ENCODE measurements at places on chromosomes 4 and X.

DNA sequence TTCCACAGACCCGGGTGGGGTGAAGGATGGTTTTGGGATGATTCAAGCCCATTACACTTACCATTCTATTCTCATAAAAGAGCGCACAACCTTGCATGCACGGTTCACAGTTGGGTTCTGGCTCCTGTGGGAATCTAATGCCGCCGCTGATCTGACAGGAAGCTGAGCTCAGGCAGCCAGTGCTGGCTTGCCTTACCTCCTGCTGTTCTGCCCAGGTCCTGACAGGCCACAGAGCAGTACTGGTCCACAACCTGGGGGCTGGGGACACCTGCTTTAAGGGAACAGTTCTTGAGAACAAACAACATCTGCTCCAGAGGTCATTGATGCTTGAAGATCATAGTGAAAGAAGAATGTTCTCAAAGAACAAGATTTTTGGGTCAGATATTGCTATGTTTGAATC lies 8.0 kb upstream of the HS3ST1 start:
- no peak for DNase-seq

GRCh38 chrX:10722851-10723250 lies 102.5 kb upstream of the MID1 start:
- no peak for DNase-seq

- no peak for DNase-seq
These were observed 129.6 kb downstream of the IL1RAPL2 start for GRCh38 chrX:104695593-104695992.

DNA sequence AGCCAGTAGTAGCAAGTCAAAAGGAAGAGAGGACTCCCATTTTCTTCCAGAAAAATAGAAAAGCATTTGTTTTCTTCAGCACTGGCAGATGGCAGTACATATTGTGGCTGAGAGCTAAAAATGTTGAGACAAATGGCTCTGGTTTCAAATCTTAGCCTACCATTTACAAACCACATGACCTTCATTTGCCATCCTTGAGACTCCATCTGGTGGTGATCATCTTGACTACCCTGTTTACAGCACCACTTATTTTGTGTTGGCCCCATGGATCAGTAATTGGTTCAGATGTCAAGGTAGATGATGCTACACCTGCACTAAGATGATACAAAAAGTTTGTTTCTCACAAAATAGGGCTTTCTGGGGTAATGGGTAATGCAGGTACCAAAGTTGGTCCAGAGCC lies 951.8 kb upstream of the IGFBP7 start:
- no peak for DNase-seq

GRCh38 chr4:71221510-71222466 lies 117.0 kb upstream of the SLC4A4 start:
- DNase-seq: no peak

- no peak for DNase-seq
These were observed 5.0 kb downstream of the GPR78 start for GRCh38 chr4:8585186-8585585.

GRCh38 chr4:54731976-54732375 lies 74.2 kb downstream of the KIT start:
- DNase-seq: no peak

DNA sequence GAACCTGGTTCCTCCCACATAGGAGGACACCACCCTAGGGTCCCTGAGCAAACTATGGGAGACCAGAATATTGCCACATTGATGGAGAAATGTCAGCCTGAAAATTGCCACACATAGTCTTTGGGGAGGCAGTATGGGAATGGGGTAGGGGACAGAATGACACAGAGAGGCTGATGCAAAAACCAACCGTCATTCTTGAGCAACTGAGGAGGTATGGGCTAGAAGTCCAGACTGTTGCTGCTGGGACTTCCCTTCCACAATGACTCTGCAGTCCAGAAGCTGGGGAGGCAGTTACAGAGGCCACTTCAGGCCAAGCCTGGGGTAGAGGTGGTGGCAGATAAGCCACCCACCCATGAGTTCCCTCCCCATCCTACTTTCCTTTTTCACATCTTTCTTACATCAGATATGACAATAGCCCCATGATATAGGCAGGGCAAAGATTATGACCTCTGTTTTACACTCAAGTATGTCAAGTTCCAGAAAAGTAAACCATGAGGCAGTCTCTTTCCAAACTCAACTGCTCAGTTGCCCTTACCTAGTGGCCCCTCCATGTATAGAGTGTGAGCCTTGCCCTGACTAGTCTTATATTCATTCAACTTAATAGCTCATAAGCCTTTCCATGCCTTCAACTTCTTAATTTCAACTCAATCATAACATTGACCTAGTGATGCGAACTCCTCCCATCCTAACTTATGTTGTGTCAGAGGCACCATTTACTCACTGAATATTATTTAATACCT lies 41.7 kb downstream of the VSIG4 start:
- DNase-seq: no peak

DNA sequence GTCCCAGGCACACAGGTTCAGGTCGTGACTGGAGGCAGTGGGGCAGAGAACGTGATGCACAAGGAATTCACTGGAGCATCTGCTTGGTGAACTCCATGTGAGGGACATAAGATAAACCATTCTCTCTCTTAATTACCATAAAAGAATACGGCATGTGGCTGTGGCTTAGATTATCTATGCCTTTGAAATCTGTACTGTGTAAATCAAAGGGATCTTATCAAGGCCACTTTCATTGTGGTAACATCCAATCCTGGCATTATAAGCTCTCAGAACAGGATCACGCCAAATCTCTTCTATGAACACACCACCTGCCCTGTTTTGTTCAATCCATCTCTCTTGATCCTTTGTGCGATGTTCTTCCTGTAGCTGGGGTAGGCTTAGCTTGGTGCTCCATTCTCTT lies 192.3 kb downstream of the SPATA18 start:
- DNase-seq: no peak

DNA sequence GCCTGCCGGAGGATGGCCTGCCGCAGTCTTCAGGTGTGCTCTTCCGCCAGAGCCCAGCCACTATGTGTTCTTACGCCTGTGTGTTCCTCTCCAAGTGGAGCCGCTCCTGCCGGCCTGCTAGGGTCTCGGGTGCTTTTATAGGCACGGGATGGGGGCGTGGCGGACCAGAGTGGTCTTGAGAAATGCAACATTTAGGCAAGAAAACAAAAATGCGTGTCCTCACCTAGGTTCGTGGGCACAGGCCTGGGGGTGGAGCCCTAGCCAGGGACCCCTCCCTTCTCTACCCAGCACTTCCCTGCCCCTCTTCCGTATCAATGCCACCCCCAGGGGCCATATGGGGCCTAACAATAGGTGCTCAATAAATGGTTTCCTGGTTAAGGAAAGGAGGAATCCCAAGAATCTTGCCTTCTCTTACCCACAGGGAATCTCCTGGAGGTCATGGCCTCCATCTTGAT lies 34.4 kb upstream of the LRBA start:
- no peak for DNase-seq

GRCh38 chr4:145177511-145177905 lies 2.9 kb downstream of the OTUD4 start:
- no peak for DNase-seq

- DNase-seq: no peak
These were observed 1.9 kb downstream of the ADGRA3 start for GRCh38 chr4:22514001-22514400.

DNA sequence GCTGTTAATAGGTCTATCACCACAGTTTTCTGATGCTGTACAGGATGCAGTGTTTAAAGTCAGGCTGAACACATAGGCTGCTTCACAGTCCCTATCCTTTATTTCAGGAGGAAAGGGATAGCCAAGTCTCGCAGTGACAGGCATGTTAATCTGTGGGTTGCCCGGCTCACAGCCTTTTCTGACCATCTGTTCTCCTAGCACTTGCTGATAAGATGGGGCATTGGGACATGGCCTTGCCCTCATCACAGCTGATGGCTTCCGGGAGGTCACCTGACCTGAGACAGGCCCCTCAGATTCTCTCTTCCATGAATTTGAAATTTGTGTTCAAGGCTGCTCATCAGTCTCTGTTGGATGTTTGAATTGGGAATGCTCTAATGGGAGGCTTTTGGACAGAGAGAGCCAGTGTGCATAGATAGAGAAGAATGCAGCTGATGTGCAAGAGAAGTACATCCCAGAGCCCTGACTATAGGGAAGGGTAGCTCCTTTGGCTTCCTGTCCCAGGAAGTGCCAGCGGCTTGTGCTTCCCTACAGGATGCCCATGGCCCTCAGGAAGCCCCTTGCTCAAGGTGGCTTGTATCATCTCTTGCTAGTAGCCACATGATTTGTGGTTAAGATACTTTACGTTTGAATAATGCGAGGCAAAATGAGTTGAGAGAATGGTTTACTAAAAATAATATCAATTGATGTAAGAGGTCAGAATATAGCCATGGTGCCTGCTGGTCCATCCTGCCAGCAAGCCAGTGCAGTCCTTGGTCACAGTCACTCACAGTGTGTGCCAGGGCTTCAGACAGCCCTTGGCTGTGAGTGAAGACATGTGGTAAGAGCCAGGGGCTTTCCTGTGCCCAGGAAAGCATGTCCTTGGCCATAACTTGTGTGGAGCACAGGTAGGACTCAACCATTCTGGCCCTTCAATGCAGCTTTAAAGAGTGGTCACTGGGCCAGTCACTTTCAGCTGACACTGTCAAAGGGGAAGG lies 88.6 kb downstream of the TSPAN7 start:
- no peak for DNase-seq

DNA sequence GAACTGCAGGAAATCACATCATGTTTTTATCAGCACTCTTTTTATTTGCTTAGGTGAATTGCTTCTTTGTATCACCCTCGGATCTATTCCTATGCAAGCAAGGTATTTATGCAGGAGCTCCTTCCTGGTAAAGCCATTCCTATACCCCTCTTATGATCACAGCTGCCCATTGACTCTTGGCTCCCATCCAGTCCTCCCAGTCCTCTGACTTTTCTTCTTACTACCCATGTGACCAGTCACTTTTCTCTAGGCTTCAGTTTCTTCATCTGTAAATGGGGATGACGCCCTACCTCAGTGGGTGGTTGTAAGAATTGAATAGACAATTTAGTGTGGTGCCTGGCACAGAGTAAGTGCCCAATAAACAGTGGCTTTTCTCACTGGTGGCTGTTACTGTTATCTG lies 144.9 kb downstream of the FHIP1A start:
- no peak for DNase-seq

DNA sequence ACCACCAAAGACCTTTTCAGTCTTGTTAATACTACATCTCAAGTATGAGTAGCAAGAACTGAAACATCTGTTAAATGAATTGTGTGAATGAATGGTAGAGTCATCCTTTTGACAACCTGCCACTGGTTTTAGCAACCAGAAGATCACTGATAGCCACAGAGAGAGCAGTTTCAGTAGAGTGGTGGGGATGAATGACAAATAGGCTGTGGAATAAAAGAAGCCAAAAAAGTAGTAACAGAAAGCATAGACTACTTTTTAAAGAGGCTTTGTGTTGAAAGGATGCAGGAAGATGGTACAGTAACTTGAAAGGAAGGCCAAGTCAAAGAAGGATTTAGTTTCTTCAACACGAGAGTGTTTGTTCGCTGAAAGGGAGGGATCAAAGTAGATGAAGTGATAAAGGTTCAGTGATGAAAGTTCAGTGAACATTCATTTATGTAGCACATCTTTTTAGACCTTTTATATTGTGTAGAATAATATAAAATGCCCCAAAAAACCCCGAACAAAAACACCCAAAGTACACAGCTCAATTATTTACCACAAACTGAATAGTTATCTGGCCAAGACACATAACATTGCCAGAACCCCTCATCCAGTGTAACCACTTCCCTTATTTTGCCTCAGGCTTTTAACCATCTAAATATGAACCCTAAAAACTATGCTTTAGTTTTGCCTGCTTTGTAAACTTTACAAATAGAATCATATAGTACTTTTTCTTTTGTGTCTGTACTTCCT lies 40.1 kb upstream of the EIF1AX start:
- no peak for DNase-seq

GRCh38 chrX:79361192-79361870 lies 5.8 kb downstream of the ITM2A start:
- no peak for DNase-seq

- no peak for DNase-seq
These were observed 49.7 kb upstream of the DHRSX start for GRCh38 chrX:2550328-2551020.

- DNase-seq: no peak
These were observed 47.5 kb downstream of the ATG4A start for GRCh38 chrX:108138814-108139702.

DNA sequence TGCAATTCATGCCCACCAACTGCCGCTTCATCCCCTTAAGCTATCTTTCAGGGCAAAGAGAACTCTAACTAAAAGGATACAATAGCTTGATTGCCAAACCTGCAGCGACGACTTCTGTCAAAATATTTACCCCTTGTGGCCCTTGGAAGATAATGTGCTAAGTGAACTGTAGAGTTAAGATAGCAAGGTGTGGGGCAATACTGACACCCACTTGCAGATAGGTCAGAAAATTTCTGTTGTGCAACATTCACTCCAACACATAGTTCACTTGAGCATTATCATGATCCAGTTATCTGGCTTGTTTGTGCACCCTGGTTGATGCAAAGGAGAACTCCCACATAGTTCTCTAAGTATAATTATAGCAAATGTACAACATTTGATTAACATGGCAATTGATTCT lies 55.6 kb downstream of the RHOXF2B start:
- no peak for DNase-seq

GRCh38 chr4:86981789-86982188 lies 47.0 kb downstream of the AFF1 start:
- DNase-seq: no peak

- DNase-seq: no peak
These were observed 141.8 kb upstream of the PCDH18 start for GRCh38 chr4:137674066-137674465.

- no peak for DNase-seq
These were observed 27.2 kb downstream of the FAAH2 start for GRCh38 chrX:57313583-57314215.

DNA sequence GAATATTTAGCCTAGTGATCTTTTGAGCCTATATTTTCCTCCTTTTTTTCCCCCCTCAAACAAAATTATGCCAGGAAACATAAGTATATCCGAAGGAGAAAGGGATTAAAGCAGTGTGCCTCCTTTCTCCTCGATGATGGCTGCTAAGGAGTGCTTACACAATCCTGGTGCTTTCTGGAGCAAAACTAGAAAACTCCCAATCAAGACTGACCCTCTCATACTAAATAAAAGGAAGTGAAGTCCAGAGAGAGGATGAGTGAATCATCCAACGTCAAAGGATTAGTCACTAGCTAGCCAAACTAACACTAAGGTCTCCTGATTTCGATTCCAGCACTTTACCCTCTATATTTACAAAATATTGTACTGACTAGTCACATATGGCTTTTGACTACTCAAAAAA lies 146.8 kb downstream of the PPP3CA start:
- DNase-seq: no peak

- no peak for DNase-seq
These were observed 145.0 kb upstream of the DGKK start for GRCh38 chrX:50615570-50616158.

GRCh38 chrX:39491548-39492297 lies 606.0 kb downstream of the BCOR start:
- peak; percentile 11 for DNase-seq

GRCh38 chr4:2595952-2596552 lies 59.6 kb downstream of the FAM193A start:
- DNase-seq: no peak

DNA sequence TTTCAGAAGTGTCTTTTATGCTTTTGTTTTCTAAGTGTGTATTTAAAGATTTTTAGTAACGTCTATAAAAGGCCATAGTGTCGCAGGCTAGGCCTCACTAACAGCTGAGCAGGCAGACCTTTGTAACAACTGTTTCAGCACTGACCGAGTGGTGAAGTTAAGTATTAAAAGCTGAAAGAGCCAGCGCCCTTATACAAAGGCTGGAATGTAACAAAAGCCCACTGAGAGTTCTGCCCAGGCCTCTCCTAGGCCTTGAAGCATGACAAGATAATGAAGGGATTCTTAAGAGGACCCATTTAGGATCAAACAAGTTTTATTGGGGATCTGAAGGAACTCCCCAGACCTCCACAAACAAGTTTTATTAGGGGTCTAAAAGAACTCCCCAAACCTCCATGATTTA lies 722.5 kb upstream of the PRKX start:
- no peak for DNase-seq

Measured in activated CD4-positive, CD25-positive, alpha-beta regulatory T cell (primary cell).